ENCODE measurements at places on chromosomes 2 and 18.

- DNase-seq: no peak
Observed at GRCh38 chr2:214695789-214696188, 113.7 kb downstream of the BARD1 start.

GRCh38 chr18:79629606-79630005 lies 50.0 kb upstream of the CTDP1 start:
- no peak for DNase-seq

DNA sequence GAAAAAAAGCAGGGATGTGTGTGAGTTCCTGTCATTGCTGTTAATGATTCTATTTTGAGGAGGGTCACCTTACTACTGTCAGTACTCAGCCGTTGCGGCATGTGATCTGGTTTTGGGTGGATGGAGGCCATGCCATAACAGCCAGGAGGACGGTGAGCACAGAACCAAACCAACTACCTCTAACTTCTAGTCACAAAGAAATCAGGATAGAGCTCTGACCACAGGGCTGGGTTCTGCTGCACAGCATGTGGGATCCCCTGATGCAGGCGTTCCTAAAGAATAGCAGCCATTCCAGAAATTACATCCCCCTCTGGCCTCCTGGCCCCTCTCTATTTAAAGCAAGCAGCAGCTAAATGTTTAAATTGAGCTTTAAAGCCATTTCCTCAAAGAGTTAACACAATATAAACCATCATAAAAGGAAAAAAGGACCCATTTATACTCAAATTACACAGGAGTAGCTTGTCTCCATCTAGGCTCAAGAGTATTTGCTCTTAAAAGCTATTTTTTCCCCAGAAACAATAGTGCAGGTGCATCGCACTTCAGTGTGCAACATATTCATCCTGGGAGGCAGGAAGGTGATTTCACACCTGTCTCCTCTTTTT lies 786.4 kb downstream of the RNF144A start:
- DNase-seq: no peak

DNA sequence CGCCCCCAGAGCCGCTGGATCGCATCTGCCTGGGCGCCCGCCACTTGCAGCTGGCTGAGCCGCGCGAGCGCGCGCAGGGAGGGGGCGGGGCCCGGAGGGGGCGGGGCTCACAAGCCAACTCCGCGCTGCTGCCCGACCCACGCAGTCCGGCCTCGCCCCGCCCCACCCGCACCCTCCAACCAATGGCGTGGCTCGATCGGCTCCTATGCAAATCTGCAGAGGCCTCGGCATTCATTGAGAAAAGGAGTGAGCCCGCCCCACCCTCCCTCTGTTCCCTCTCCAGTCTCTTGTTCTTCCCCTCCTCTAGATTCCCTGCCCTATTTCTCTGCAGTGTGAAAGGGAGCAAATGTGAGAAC lies at the start of gene ALK:
ALK (minus strand) TSS at position 27 of the 356 bp plus-strand sequence. CDS start 927 bp downstream, outside the sequence.
- peak; percentile 89 for DNase-seq

DNA sequence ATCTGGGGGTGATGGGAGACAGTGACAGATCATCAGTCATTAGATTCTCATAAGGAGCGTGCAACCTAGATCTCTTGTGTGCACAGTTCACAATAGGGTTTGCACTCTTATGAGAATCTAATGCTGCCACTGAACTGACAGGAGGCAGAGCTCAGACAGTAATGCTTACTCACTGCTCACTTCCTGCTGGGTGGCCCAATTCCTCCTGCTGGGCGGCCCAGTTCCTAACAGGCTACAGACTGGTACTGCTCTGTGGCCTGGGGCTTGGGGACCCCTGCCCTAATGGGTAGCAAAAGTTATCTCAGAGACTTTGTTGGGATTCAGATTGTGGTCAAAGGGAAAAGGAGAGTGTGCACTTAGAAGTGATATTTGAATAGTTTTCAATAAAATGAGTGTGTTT lies 840.1 kb upstream of the ID2 start:
- DNase-seq: no peak

DNA sequence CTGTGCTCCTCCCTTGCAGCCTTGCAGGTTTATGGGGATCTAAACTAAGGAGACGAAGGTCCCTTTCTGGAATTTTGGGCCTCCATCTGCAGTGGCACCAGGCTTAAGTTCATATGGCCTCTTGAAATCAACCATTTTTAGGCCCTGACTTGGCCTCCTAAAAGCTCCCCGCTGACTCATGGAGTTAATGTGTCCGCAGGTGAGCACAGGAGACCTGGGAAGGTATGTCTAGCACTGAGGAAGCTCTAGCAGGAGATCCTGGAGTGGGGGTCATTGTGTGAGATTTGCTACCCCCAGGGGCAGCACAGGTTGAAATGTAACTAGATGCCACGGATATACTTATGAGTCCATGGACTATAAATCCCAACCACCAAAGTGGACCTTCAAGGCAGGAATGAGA lies 95.9 kb upstream of the CELF4 start:
- DNase-seq: no peak

DNA sequence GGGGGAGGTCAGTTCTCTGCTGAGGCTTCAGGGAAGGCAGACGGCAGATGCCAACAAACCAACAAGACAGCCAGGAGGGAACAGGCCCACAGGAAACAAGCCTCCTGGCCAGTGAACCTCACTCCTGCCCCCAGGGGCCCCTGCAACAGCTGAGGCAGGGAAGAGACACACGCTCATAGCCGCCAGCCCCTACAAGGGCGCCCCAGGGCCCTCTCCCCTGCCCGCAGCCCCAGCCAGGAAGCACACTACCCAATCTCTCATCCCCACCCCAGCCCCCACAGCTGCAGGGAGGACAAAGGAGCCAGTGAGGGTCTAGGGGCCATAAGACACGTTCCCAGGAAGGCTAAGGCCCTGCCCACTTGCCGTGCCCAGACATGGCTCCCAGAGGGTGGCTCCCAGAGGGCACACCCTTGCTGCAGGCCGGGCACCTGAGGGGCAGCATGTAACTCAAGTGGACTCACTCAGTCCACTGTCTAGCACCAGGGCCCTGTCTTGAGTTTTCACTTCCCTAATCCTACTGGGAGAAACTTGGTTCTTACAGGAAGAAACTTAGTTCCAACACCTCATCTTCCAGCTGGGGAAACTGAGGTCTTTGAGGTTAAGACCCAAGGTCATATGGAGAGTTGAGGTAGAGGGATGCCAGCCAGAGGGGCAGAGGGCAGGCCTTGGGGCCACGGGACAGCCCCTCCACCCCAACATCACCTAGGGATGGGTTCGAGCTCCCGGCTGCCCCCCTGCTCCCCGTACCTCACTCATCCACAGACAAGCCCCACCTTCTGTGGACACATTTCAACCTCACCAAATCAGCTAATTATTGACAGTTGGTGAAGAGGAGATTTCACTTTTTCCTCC lies 37.3 kb downstream of the EMX1 start:
- no peak for DNase-seq

GRCh38 chr2:168139852-168140251 lies 107.5 kb downstream of the STK39 start:
- DNase-seq: peak; percentile 43

GRCh38 chr2:106839849-106840595 lies 45.9 kb downstream of the ST6GAL2 start:
- no peak for DNase-seq

- DNase-seq: no peak
Observed at GRCh38 chr2:140359056-140359771, 1579.0 kb upstream of the NXPH2 start.

DNA sequence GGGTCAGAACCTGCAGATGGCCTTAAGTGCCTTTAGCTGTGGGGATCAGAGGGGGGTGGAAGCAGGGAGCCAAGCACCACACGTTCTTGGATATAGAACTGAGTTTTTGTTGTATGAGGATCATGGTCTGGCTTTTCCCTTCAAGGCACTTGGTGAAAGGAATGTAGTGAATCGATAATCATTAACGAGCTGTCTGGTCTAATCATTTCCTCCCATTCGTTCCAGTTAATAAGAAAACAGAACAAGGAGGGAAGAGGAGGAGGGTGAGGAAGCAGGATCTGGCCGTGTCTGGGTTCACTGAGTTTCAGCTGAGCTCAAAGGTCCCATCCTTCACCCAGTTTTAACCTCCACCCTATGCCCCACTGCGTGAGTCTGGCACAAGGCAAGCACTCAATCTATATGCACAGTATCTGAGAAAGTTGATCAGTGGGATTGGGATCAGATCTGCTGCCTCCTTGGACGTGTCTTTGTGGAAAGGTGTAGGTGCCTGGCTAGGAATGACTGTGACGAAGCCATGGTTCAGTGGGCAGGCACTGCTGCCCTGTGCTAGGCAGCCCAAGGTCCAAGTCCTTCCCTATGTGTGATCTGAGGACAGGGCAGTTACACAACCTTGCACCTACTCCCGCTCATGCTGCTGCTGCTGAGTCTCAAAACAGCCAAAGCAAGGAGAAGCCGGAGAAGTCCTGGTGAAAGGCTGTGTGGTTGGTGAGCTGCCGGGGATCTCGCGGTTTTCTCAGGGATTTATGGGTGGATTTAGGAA lies 54.8 kb downstream of the GALNT14 start:
- no peak for DNase-seq

DNA sequence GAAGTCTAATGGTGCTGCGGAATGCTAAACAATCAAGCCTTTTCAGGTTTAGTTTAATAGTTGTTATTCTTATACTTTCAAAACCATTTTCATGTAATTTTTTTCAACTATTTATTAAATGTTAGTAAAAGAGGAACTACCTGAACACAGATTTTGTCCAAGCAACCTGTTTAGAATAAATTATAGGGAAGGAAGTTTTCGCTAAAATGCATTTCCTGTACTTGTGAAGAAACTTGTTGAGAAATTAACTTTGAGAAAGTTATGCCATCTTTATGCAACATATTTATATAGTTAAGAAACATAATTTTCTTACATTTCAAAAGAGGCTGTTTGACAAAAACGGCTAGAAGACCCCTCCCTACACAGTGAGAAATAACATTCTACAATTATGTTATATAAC lies 16.6 kb downstream of the MAP4K4 start:
- DNase-seq: no peak

GRCh38 chr2:26976237-26976636 lies 5.8 kb downstream of the MAPRE3 start:
- no peak for DNase-seq

DNA sequence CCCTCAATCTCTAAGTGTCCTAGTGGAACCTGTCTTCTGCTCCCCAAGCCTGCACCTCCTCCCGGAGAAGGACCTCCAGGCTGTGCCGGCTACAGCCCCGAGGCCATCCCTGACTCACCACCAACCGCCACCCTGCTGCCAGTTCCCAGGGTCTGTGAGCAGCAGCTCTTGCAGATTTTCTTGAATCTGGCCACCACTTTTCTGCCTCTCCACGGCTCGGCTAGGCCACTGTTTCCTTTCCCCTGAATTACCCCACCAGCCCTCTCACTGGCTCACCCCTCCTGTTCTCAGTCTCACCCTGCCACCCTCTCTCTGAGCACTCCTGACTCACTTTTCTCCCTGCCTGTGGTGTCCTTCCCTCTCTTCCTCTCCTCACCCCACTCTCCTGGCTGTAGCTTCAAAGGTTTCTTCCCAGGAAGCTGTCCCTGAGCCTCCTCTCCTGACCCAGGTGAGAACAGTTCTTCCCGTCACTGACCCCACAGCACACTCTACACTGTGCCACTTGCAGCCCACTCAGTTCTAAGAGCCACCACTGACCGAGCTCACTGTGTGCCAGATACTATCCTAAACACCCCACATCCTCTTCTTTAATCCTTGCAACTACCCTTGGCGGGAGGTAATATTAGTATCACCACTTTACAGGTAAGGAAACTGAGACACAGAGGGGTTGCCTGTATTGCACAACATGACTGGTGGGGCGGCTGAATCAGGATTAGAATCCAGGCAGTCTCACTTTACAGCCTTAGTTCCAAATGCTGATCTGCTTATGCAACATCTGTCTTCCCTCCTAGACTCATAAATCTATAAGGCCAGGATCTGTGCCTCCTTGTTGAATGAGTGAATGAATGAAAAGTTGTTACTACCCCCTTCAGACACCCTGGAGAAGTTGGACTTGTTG lies 111.6 kb downstream of the SMAD7 start:
- DNase-seq: no peak

GRCh38 chr2:157124731-157125130 lies 132.8 kb upstream of the GALNT5 start:
- DNase-seq: no peak

DNA sequence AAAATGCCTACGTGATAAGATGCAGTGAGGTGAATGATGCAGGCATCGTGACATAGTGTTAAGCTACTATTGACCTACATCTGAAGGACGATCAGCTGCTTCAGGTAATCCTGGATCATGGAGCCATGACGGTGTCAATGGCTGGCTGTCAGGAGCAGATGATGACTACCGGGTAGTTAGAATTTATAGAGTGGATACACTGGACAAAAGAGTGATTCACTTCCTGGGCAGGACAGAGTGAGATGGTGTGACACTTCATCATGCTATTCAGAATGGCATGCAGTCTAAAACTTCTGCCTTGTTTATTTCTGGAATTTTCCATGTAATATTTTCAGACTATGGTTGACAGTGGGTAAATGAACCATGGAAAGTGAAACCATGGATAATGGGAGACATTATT lies 29.5 kb downstream of the METTL8 start:
- DNase-seq: no peak

GRCh38 chr2:72144632-72145288 lies 2.9 kb downstream of the CYP26B1 start:
- no peak for DNase-seq

- DNase-seq: no peak
Observed at GRCh38 chr2:183091318-183091953, 12.9 kb downstream of the DUSP19 start.

- no peak for DNase-seq
Observed at GRCh38 chr18:7492385-7492784, 74.7 kb upstream of the PTPRM start.

DNA sequence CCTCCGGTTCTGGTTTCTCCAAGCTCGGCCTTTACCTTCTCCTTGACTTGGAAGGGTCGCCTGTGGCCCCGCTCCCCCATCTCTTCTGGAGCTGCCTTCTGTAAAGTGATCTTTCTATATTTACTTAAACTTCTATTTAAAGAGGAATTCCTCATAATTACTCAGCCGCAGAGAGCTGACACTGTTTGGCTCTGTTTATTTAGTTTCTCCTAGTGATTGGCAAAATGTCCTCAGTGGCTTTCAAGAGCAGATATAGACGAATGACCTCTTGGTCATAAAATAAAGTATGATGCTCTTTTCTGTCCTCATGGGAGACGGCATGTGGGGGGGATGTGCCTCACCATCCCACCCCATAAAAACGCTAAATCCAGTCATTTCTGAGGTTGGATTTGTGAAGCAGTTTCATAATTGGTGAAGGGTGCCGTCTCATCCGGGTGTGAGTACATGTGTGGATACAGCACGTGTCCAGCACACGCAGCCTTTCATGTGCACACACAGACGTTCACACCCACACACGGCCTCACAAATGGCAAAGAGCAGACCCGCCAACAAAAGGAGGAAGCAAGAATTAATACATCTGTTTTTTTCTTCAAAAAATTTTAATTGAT lies 43.4 kb upstream of the SMAD7 start:
- DNase-seq: no peak

DNA sequence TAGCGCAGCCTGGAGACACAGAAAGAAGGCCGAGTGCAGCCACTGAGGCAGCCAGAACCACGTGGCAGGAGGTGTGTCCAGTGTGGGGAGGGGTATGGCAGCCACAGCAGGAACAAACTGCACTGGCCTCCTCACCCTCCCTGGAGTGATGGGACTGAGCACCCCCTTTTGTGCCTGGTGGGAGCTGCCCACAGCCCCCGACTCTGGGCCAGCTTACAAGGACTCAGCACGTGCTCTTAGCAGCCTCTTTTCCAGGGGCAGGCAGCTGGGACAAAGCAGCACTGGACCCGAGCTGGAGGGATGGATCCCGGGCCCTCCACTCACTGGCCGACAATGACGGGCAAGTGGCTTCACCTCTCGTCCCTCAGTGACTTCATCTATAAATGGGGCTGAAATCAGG lies 5.2 kb upstream of the KLF11 start:
- DNase-seq: no peak

GRCh38 chr2:101516823-101517690 lies 42.1 kb upstream of the RFX8 start:
- no peak for DNase-seq

- peak; percentile 87 for DNase-seq
Observed at GRCh38 chr2:201231781-201232466, 28.4 kb upstream of the CASP8 start.

All from pons (tissue), 1 donor.